ENCODE measurements at places on chromosomes 4 and X.

- DNase-seq, result no peak
Measured at GRCh38 chr4:81605271-81605670, 133.6 kb upstream of the RASGEF1B start.

DNA sequence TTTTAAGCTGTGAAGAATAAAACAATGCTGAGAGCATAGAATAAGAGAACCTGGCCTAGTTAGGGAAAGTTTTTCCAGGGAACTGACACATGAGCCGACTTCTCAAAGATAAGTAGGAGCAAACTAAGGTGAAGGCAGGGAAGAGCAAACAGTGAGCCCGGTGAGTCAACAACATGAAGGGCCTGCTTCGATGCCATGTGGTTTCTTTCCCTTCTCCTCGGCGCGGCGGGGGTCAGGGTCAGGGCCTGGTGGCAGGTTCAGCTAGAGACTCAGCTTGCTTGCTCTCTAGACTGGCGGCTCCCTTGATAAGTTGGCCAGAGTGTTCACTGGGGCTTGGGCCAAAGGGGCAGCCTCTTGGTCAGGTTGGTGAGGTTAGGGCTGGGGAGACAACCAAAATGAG lies 81.1 kb downstream of the DLG3 start:
- DNase-seq, result no peak

DNA sequence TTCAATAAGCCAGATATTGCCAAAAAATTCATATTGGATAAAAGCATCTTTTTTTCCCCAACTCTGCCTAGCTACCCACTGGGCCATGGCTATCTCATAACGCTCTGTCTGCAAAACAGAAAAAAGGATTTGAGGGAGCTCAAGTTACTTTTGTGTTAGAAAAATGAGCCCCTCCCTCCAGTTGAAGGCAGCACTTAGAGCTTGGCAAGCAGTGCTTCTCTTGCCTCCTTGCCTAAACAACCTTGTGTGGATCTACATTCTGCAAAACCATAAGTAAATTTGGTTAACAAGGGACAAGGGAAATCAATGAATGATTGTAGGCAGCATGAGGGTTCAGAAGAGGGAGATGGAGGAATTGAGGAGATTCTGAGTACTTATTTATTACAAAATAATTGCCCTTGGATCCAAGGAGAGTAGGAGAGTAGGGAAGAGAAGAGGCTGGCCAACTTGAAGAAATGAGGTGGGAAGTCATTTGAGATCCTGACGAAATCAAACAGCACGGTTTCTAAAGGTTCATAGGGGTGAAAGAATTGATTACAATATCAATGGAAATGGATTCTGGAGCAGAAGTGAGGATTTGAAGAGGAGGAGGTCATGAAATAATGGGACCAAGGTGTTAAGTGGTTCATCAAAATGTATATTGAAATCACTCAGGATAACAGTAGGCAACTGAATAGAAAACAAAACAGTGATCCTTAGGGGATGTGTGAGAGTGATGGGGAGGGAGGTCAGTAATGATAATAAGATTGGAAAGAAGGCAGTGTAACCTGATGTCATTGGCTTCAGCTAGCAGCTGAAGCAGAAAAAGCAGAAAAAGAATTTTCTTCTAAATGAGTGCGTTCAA lies 434.8 kb upstream of the IGFBP7 start:
- no peak for DNase-seq

DNA sequence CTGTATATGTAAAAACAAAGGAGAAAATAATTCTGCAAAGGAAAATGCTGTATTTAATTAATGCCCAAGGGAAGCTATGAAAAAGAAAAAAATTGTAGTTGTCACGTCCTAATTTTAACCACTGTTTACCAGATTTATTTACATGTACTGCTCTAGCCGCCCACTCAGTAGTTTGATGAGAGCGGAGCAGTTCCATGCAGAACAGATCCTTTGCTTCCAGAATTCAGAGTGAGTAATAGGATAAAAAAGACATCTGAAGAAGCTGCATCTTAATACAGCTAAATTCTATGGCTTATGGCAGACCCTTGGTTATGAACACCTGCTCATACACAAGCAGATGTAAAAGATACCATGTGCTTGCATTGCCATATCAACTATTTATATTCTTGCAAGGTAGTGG lies 287.0 kb downstream of the GASK1B start:
- DNase-seq, result no peak

- DNase-seq, result no peak
Measured at GRCh38 chr4:6449746-6450369, 22.6 kb downstream of the PPP2R2C start.

DNA sequence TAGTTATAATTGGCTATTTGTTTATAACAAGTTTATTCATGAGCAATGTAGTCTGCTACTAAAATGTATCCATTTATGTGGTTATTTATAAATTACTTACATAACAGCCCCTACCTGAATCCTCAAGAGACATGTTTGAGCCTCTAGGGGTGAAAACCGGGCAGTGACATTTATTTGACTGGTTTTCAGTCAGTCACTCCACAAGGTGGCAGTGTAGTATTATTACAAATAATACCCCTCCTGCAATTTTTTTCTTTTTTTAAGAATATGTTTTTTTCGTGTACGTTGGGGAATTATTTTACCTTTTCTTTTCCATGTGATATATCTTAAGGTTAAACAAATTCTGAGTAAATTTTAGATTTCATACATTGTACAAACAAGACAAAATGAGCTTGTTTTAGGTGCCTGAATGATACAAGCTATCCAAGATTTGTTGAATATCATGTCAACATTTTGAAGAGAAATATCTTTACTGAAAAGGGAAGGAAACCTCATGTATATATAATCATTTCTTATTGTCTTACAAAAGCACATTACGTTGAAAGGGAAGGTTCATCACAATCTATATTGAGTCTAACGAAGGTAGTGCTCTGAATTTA lies 598.7 kb upstream of the TECRL start:
- DNase-seq, result peak; percentile 45

- DNase-seq, result no peak
Measured at GRCh38 chr4:20386001-20386740, 134.5 kb downstream of the SLIT2 start.

- no peak for DNase-seq
Measured at GRCh38 chr4:40531636-40532023, 98.0 kb downstream of the RBM47 start.

- DNase-seq, result no peak
Measured at GRCh38 chrX:104707572-104707971, 141.6 kb downstream of the IL1RAPL2 start.

DNA sequence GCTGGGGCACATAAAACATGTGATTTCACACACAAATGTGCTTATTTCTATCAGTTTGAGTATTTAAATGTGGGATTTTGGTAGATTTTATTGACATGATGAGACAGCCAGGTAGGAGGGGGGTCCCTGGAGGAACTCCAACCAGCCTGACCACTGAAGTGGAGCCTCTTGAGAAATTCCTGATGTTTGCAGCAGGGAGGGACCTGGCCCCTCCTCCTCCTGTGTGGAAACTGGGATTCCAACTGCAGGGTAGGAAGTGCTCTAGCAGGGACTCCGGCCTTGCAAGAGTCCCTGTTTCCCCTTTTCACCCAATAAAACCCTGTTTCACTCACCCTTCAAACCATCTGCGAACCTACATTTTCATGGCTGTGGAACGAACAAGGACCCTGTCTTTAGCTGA lies 2224.0 kb upstream of the AGA start:
- no peak for DNase-seq

- DNase-seq, result no peak
Measured at GRCh38 chr4:30117433-30117832, 602.7 kb upstream of the PCDH7 start.

DNA sequence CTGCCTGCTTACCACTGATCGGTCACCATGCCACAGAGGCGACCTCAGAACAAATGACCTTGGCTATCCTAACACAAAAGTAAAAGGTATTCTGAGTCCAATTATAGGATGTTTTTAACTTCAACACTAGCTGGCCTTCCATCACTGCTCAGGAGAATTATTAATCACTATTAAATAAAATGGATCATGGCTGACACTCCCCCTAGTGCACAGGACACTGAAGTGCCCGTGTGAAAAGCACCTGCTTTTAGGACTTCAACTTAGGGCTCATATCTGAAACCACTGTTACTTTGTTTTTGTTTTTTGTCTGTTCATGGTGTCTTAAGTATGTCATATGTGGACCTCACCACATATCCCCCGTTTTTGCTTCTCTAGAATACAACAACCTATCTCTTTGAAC lies 33.9 kb downstream of the STX18 start:
- no peak for DNase-seq

- no peak for DNase-seq
Measured at GRCh38 chr4:10179957-10180602, 63.5 kb upstream of the WDR1 start.

- DNase-seq, result no peak
Measured at GRCh38 chrX:10125248-10125615, 31.5 kb upstream of the CLCN4 start.

GRCh38 chr4:53859305-53859704 lies 205.1 kb downstream of the CHIC2 start:
- no peak for DNase-seq

DNA sequence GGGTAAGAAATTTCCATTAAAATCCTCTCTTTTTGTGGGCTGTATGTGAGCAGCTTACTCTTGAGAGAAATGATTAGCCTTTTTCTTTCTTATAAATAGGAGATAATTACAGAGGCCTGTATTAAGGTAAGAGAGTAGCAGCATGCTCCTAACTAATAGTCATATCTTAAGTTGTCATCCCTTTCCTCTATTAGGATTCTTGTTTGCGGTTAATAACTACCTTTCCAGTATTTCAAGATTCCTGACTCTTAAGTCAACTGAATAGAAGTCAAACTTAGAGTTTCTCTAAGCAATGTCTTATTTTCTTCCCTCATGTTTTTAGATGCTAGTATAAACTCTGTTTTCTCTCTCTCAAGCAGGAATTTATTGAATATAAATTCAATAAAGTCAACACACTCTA lies 139.9 kb upstream of the GPRIN3 start:
- DNase-seq, result no peak

DNA sequence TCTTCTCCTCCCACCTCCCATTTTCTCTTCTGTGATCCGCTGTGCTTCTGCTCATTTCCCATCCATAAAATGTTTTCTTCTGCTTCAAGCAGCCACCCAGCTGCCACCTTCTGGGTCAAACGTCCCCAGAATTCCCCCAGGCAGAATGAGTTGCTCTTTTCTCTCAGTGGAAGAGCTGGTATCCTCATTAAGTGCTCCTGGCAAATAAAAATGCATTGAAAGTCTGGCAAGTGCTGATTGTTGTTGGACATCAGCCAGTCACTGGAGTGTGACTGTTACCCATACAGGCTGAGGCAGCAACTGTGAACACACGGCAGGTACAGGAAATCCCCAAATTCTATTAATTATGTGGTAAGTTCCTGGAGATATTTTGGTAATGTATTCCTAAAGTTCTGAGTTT lies 52.6 kb downstream of the LIMCH1 start:
- DNase-seq, result no peak

DNA sequence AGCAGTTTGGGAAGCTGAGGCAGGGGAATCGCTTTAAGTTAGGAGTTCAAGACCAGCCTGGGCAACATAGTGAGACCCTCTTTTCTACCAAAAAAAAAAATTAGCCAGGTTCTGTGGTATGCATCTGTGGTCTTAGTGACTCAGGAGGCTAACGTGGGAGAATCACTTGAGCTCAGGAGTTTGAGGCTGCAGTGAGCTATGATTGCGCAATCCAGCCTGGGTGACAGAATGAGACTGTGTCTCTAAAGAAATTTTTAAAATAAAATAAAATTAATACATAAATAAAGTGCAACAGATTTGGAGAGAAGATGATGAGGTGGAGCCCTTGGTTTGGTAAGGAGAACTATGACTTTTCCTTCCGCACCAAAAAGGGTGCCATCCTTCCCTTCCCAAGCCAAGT lies 436.9 kb downstream of the NLGN4X start:
- no peak for DNase-seq

- DNase-seq, result no peak
Measured at GRCh38 chr4:183118141-183118540, 19.1 kb downstream of the WWC2 start.

GRCh38 chrX:112867570-112867969 lies 26.9 kb upstream of the AMOT start:
- no peak for DNase-seq

DNA sequence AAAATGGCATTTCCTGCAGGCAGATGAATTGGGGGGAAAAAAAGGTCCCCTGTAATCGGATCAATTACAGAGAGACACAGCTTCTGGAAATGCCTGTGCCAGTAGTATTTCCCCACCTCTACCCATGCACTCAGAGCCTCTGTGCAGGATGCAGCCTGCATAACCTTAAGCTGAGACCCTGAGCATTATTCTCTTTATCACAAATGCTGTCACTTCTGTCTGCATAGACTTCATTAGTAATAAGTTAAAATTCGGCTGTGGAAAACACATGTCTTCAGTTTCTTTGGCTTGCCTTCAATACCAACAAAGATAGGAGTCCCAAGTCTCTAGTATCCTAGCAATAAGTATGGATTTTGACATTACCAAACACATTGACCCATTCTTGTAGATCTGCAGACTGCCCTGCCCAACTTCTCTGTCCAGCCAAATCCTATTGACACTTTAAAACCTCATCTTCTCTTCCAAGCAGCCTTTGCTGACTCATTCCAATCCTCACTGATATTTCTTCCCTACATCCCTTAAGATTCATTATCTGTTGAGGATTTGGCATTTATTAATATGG lies 70.8 kb downstream of the LUZP4 start:
- no peak for DNase-seq

DNA sequence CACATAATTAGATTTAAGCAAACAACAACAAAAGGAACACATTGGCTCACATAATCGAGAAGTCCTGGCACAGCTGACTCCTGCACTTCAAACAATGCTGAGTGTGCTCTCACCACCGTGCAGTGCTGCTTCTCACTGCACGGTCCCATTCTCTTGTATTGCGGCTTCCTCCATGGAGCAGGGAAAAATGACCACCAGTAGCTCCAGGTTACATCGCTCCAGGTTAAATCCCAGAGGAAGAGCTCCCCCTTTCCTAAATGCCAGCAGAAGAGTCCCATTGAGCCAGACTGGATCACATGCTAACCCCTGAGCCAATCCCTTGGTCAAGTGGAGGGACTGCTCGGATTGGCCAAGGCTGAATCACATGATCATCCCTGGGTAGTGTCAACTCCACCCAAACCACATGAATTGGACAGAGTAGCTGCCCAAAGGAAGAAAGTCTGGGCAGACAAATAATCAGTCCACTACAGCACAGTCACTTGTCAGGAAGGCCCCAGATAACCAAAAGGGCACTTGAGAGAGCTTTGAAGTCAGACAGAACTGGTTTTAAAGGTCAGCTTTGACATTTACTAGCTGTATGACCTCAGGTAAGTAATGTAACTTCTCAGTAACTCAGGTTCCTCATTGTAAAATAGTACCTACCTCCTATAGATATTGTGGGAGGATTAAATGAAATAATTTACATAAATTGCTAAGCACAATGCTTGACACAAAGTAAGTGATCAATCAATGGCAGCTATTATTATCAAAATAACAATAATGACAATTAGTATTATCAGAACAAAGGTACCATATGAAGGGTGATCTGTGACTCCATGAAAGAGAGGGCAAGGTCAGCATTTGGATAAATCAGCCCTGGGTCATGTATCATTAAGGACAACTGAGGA lies 14.3 kb downstream of the TEC start:
- no peak for DNase-seq

DNA sequence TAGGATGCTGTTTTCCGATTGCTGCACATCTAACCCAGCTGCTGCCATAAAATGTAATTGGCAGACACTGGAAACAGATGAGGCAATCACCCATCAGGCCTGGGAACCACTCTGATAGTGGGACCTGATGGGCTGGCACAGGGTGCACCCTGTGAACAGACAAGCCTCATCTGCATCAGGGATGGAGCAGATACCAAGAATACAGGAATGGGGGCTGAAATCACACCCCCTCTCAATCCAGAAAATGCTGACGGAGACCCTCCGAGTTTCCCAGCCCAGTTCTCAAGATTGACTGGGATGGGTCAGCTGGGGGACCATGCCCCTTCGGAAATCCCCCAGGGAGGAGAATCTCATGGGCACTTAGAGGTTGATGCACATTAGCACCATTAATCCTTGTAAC lies 28.8 kb upstream of the PPP2R2C start:
- DNase-seq, result no peak

Measured in testis (tissue), 5 donors.